Foreskin fibroblast (primary cell): ENCODE measurements at places on chromosomes 3 and 15.

DNA sequence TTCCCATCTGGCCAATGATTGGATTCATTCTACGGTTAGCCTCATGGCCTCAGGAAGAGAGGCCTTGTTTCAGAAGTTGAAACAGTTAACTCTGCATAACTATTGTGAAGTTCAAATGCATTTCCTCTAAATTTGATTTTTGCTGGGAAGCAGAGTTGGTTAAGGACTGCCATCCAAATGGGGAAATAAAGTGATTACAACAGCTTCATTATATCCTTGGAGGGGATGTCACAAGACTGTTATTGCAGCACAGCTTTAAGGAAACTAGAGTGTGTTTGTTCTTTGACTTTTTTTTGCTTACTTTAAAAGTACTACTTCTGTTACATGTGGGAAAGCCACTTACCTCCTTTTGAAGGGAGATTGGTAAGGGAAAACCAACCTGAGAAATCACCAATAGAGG, 164.8 kb downstream of the AKAP13 start:
- peak; percentile 33 for DNase-seq

GRCh38 chr3:172442606-172443005, 5.7 kb downstream of the GHSR start:
- DNase-seq, result no peak

GRCh38 chr3:157147099-157147803, 12.7 kb downstream of the CCNL1 start:
- DNase-seq, result no peak

- DNase-seq, result peak; percentile 67
Observed at GRCh38 chr3:193857996-193858395, 265.0 kb downstream of the OPA1 start.

DNA sequence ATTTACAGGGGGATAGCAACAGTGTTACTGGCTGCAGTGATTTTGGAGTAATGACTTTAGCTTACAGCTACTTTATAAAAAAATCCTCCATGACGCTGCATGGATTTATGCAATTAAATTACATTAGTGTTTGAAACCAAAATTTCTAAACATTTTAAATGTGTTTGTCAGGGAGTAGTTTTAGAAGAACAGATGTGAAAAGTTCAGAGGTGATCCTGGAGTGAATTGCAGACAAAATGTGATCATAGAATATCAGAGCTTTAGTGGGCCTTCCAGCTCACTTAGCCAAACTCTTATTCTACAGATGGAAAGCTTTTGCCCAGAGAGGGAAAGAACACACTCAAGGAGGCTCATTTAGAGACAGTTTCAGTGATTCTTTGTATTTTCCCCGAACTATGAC, 376.3 kb downstream of the LPP start:
- peak; percentile 30 for DNase-seq

GRCh38 chr3:49346797-49347251, 7.0 kb upstream of the USP4 start:
- DNase-seq, result peak; percentile 74

GRCh38 chr3:67516496-67516895, 137.9 kb downstream of the SUCLG2 start:
- no peak for DNase-seq

DNA sequence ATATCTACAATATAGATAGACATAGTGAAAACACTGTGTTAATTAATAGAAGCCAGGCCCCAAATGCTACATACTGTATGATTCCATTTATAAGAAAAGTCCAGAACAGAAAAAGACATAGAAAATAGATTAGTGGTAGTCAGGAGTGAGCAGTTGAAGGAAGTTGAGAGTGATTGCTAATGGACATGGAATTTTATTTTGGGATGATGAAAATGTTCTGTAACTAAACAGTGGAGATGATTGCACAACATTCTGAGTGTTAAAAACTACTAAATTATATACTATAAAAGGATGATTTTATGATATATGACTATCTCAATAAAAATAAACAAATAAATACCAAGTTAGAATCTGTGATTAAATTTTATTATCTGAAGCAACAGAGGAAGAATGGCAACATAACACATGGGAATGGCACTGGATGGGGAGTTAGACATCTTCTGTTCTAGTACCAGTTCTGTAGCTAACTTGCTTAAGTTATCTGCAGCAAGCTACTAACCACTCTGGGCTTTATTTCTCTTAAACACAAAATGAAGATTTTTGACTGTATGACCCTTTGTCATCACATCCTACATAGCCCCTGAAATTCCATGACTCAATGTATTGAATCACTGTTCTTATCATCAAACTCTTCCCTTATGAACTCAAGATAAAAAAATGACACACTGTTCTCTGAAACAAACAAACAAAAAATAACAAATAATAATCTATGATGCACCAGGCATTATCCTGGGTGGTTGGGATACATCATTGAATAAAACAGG, 612.7 kb downstream of the TBL1XR1 start:
- peak; percentile 26 for DNase-seq

DNA sequence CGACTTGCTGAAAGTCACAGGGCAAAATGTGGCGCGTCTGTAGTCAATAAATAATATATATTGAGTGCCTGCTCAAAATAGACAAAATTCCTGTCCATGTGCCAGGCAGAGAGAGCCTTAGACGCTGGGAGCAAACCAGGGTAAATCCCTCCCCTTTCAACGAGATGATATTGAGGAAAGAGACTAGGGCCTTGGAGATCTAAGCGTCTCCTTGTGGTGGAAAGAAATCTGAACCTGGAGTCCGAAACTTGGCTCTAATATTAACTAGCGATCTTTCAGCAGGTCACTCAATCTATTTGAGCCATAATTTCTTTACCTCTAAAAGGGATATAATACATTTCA, 348 bp upstream of the DPP8 start:
- DNase-seq, result no peak

- no peak for DNase-seq
Observed at GRCh38 chr3:37701734-37702433, 159.8 kb upstream of the CTDSPL start.

DNA sequence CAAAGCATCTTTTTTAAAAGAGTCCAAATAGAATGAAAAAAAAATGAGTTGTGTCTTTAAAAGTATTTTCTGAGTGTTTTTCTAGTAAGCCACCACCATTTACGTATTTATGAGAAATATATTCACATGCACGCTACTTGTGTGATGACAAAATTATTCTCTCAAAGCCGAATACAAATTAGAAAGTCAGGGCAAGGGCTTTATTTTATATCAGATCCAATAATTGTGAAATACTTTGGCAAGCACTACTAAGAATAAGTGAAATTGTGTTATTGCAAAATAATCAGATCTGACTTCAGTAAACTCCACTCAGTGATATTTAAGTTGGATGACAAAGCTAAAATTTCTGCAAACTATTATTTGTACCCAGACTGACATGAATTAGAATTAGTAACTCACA, 589.3 kb upstream of the KCNMB2 start:
- DNase-seq, result peak; percentile 23

DNA sequence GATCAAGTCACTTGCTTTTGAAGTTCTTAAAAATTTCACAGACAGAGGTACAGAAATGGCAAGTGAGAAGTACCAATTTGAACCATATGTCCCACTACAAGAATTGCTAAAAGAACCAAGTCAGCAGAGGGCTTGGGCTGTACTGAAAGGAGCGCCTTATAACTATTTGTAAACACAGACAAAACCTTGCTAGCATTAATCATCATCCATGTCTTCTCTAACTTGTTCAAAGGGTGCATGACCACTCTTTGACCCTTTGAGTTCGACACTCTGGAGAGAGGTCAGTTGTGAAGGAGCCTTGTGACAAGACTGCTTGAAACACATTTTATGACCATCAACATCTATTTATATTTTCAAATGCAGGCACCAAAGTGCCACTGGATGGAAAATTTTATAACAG, 191.7 kb downstream of the PDZRN3 start:
- peak; percentile 54 for DNase-seq

GRCh38 chr3:38002291-38002876, 11.8 kb downstream of the VILL start:
- no peak for DNase-seq

- DNase-seq, result no peak
Observed at GRCh38 chr3:107523289-107523538, 452 bp downstream of the BBX start.

DNA sequence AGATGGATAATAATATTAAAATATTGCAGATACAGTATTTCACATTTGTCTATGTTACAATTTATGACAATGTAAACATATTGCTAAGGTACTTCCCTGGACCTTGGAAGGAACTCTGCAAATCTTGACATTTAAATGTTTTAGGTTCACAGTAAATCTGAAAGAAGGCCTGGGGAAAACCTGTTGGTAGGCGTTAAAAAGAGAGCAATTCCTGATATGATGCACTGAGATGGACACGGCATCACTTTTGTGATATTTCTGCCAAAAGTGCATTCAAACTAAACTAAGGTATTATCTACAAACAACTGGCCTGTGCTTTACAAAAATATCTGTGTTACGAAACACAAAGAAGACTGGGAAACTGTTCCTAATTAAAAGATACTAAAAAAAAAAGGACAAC, 6.1 kb upstream of the TP63 start:
- DNase-seq, result no peak
